ENCODE measurements at places on chromosomes 2 and 18.

DNA sequence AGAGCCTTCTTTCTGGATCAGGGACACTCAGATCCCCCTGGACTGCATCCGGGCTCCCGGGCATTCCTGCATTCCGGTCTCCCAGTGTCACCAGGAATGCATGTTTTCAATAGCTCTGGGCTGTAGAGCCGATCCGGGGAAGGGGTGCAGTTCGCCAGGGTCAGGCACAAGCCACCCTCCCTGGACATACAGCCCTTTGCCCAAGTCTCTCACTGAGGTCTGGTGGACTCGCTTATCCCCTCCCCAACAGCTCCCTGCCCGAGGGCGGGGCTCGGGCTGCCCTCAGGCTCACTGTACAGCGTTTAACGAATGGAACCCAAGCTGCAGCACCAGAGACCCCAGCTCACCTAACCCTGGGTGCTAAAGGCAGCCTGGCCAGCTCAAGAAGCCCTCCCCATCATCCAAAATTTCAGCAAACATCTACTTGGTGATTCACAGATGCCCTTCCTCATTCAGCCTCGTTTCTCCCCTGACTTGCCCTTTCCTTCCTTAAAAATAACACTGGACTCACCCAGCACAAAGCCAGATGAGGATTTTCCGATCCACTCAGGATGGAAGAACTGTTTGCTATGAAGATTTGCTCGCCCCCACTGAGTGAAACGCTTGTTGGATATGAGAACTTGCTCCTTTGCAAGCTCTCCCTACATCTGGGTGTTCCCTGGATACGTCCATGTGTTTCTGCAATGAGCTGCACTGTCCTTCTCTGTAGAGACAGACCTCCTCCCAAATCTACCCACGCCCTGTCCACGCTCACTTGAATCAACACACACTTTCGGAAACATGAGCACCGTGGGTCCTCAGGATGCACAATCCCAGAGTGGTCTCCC, 58.1 kb downstream of the PXDN start:
- no peak for DNase-seq

DNA sequence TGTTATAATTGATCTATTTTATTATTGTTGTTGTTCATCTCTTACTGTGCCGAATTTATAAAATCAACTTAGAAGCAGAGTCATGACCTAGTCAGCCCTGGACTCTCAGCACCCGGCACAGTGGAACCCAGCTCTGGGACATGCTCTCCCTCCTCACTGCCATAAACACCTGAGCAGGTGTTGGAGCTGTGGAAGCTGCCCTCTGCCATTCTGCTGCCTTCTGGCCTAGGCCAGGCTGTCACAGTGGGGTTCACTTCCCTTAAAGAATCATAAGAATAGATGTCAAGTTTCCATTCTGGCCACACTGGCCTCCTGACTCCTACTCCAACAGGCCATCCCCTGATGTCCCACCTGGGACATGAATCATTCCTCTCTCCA, 192.2 kb downstream of the ZFP36L2 start:
- DNase-seq = no peak

GRCh38 chr2:75340560-75340959, 141.2 kb upstream of the TACR1 start:
- DNase-seq = no peak

- DNase-seq = no peak
Measured at GRCh38 chr2:42141687-42142546, 27.2 kb upstream of the EML4 start.

DNA sequence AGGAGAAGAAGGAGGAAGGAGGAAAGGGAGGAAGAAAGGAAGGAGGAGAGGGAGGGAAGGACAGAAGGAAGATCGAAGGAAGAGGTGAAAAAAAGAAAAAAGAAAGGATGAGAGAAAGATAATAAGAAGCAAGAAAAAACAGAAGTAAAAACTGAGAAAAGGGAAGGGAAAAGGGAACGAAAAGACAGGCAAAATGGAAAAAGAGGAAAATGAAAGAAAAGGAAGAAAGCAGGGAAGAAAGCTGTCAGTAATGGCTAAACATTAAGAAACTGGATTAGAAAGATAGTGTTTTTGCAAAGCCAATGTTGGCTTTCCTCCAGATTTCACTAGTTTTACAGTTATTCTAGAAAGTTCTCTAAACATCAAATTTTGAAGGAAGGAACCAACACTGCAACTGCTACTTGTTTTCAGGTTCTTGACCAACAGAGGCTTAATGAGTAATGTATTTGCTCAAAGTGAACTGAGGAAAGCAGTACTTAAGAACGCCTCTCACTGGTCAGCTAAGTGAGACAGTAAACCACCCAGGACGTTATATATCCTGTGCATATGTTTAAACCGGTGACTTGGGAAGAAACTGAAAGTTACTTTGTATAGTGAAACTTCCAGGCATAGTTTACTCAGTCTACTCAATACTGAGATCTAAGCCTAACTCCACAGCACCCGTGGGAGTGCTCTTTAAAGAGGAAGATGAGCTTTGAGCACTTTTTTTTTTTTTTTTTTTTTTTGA, 286.2 kb upstream of the TRIB2 start:
- peak; percentile 7 for DNase-seq

DNA sequence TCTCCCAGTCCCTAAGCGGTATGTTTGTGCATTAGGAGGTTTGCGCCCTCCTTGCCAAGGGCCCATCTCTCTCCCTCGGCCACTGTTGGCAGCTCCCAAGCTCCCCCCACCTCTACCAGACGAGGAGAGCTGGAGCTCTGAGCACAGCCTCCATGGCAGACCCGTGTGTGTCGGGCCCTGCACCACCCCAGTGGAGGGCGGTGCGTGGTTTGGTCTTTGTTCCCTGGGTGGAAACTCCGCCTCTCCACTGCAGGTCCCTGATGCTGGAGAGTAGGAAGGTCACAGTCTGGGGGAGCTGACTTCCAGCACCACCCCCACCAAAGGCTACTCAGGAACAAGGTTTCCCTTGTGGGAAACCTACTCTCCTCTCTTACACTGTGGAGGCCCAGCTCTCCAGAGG, 162.6 kb upstream of the FHL2 start:
- no peak for DNase-seq

DNA sequence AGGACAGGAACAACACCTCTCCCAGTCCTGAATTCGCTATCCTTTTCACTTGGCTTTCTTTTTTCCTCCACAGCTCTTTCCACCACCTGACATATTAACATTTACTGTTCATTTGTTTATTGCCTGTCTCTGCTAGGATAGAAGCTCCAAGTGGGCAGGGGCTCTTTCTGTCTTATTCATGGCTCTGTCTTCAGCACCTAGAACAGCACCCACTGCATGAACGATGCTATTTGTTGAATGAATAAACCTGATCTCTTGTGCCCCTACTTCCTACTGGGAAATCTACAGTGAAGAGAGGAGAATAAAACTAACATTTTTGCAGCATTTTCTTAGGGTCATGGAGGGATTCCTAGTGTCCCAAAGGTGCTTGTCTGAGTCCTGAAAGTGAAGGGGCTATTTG, 24.4 kb upstream of the GAREM2 start:
- no peak for DNase-seq

DNA sequence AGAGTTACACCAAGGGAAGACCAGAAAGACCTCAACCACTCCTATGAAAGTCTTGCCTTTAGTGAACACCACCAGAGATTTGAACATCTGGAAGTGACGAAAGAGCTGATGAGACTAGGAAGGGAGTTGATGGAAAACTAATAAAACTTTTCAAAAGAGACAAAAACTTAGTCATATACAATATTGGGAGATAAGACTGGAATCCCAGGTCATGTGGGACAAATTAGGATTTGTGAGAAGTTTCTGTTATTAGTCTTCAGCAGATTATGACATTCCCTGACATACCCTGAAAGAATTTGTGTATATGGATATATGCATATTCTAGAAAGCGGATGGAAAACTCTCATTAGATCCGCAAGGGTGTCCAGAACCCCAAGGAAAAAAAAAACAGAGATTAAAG, 145.0 kb upstream of the LTBP1 start:
- no peak for DNase-seq

DNA sequence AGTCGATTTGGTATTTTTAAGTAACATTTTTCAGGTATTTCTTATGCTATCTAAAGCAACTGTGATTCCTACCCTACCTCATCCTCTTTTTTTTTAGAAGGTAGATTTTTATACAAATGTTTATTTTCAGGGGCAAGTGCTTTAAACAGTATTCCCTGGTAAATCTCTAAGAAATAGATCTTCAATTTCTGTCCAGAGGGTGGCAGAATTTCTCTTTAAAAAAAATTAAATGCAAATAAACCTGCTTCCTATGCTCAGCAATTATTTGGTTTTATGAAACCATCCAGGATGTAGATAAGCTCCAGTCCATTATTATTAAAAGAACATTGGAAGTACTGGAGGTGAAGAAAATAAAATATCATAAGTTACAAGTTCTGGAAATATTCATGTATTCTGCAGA, 191.9 kb downstream of the MYO3B start:
- DNase-seq = no peak

DNA sequence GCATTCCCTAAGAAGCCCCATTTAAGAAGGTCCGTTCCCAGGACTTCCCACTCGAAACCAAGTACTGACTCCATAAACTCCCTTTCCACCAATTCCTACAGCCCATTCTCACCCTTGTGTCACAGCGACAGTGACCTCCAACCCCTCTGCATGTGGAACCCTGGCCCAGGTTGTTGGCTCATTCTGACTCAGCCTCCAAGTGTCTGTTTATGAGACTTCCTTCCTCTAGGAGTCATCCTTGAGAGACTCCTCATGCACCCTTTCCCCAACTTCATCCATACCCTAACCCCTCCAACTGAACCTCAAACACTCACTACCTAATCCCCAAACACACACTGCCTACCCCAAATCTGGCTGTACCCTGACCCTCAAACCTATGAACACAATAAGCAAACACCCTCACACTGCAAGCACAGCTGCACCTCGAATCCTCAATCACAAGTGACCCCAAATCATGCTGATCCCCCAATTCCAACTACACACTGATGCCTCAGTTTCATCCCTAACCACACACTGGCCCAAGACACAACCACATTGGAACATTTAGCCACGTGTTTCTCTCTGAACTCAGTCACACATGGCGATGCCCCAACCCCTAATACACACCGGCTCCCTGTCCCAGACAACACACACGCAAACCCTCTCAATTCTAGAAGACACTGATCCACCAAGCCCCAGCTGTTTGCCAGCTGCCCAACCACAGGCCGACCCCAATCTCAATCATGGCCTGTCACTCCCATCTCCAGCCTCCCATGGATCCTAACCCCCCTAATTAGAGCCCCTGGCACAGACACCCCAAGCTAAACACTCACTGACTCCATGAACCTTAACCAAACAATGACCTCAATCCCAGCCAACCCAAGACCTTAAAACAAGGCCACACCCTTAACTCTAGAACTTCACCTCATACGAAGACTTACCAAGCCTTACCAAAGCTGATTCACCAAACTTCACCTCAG, 219.6 kb downstream of the CYP26B1 start:
- no peak for DNase-seq

GRCh38 chr2:20186855-20187187, 38.1 kb downstream of the SDC1 start:
- no peak for DNase-seq

- DNase-seq = no peak
Measured at GRCh38 chr2:119494163-119494790, 30.0 kb downstream of the SCTR start.

- no peak for DNase-seq
Measured at GRCh38 chr2:17538844-17539554, 1.5 kb upstream of the VSNL1 start.

DNA sequence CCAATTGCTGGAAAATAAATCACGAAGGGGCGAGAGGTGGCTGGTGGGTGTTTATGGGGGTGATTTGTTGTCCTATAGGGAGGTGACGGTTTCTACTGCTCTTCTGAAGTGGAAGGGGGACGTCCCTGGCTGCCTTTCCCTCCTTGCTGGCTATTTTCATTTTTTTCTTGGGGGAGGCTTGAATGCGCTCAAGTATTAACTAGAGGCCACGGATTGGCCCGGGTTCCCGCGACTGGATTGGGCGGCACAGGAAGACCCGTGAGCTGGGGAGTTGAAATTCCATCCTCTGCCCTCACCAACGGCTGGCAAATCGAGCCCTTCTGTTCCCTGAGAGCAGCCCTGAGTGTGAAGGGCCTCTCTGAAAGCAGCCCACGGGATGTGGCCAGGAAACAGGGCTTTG, 176.5 kb upstream of the SPRED2 start:
- DNase-seq = no peak

DNA sequence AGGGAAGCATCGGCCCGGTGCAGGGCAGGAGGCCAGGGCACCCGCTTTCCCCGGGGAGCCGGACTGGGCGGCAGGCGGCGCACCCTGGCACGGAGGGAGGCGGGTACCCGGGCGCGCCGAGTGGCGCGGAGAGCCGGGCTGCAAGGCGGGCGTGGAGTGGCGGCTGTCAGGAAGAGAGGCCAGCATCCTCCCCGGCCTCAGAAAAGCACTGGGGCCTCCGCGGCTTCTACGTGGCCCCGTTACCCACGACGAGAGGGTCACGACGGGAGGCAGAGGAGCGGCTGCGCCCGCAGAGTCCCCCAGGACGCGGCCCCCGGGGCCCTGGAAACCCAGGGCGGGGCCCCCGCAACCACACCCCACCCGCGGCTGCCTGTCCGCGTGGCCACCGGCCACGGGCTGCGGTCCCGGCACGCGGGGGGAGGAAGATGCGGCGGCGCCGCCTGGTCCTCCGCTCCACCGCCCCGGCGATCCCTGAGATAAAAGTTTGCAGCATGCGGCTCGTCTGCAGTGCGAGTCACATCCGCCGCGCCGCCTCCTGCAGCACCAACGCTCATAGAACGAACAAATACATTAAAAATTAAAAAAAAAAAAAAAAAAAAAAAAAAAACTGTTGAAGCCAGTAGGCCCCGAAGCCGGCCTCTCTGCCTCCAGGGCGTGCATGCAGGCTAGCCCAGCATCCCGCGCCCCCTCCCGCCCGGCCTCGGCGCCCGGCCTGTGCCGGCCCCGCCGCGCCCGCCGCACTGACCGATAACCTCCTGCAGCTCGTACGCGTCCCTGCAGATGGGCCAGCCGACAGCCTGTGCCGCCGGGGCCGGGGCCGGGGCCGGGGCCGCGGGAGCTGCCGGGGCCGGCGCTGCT, 683 bp downstream of the STK39 start:
- peak; percentile 68 for DNase-seq

DNA sequence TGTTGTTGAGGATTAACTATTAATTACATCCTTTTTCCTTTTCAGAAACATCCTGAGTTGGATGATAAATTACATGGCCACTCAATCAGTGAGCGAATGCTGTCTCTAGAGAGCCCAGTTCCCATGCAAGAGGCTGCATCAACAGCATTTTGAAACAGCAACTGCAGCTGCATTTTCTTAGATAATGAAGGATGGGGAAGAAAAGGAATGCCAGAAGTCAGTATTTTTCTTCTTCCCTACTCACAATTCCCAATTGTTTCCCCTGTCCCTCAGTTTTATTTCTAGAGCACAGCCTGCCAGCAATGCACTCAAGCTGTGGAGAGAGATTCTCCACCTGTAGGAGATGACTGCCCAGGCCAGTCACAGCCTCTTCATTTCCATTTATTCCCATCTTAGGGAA, 6.9 kb downstream of the SCN7A start:
- no peak for DNase-seq

GRCh38 chr2:29806461-29806860, 114.9 kb downstream of the ALK start:
- DNase-seq = no peak

- no peak for DNase-seq
Measured at GRCh38 chr2:143907801-143908200, 612.1 kb downstream of the ZEB2 start.
